ENCODE measurements at places on chromosomes 1 and 21. TPM values are rescaled to one million over a fixed set of nuclear protein-coding genes. Genes with fewer than 3 reads are reported as not detected.

Gene S100A1
- not detected for total RNA-seq

Gene OXCT2
- total RNA-seq, result not detected

Gene TNNT2
- not detected for total RNA-seq

Gene MRPL37
- total RNA-seq, result 153 TPM

Gene LAPTM5
- not detected for total RNA-seq

Gene AMPD1
- not detected for total RNA-seq

Gene DEPDC1
- total RNA-seq, result 24.8 TPM

Gene ZNF692
- 11.9 TPM for total RNA-seq

Gene NR5A2
- total RNA-seq, result not detected

Gene CROCC
- total RNA-seq, result 8.5 TPM

Gene C1orf141
- not detected for total RNA-seq

Gene PEAR1
- total RNA-seq, result 17.9 TPM

Gene SPRR5
- not detected for total RNA-seq

Gene CCDC185
- not detected for total RNA-seq

Gene FAM229A
- 0.89 TPM for total RNA-seq

Gene VHLL
- total RNA-seq, result not detected

Gene DIO1
- not detected for total RNA-seq

Gene PTGER3
- not detected for total RNA-seq

Gene LRIF1
- total RNA-seq, result 20.0 TPM

Gene NR1I3
- not detected for total RNA-seq

All from myometrial cell (primary cell).